ENCODE measurements at places on chromosomes 6 and 20. TPM values are rescaled to one million over a fixed set of nuclear protein-coding genes. Genes with fewer than 3 reads are reported as not detected.

The CAPN11 gene
- total RNA-seq = not detected

The TBP gene
- total RNA-seq = 12.2 TPM

The ENPP1 gene
- total RNA-seq = 6.0 TPM

The EFCAB8 gene
- total RNA-seq = 0.32 TPM

The KCNB1 gene
- total RNA-seq = not detected

The OR2B6 gene
- not detected for total RNA-seq

DNA sequence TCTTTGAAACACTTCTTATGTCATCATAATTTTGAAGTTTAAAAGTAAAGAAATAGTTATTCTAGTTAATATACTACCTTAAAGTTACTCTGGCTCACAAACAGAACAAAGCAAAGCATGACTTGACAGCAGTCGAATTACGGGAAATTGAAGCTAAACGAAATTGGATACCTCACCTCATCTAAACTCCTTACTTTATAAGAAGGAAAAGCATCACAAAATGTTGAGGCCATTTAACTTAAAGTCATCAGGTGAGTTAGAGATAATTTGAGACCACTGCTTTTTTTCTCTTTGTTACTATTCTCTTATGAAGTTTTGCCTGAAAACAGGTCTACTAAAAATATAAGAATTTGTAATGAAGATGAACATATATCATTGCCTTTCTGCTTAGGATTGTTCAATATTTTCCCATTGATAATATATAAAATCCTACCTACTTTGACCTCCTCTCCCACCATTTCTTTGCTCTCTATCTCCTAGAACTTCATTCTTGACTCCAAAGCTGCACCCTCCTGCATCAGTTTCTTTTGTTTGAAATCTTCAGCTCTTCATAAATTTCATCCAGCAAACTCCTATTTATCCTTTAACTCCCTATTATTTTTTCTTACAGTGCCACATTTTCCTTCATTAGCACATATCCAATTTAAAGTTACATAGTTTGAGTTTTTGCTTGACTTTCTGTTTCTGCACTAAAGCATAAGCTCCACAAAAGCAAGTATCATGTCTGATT lies 510.7 kb upstream of the ZNF337 start:
- no peak for DNase-seq

DNA sequence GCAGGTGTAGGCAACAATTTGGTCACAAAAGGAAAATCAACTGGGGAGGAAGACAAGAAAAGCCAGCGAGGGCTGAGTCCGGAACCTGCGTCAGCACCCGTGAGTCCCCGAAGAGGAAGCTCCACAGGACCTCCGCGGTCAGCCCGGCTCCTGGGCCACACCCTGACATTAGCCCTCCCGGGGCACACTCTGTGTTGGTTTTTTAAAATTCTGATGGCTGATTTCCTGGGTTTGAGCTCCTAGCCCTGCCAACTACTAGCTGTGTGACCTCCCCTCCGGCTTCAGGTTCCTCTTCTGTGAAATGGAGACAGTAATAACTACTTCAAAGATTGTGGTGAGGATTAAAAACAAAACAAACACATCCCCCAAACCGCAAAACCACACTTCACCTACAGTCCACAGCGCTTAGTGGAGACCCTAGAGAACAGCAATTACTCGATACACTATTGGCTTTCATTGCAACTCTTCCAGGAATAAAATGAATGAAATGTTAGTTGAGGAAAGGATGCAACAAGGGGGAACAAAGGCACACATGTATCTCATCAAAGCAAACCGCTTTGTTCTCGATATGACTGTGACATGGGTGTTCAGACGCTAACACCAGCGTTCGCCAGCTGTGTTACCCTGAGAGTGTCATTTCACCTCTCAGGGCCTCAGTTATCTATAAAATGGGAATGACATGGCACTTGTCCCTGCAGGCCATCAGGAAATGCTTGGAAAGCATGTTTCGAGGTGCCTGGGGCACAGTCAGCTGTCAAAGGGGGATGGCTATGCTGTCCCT lies 985 bp downstream of the ZBP1 start:
- DNase-seq = no peak

- no peak for DNase-seq
These were observed 6.5 kb downstream of the GTPBP2 start for GRCh38 chr6:43622541-43622940.

GRCh38 chr6:56977192-56977591 lies 22.3 kb downstream of the BEND6 start:
- DNase-seq = no peak

All from fibroblast of villous mesenchyme (primary cell).